Subcutaneous adipose tissue (tissue), 4 donors: ENCODE measurements at places on chromosomes 13 and 19. TPM values are rescaled to one million over a fixed set of nuclear protein-coding genes. Genes with fewer than 3 reads are reported as not detected.

Gene PSENEN
- 28.4 TPM for total RNA-seq

Gene SERP2
- not detected for total RNA-seq

Gene SPRED3
- not detected for total RNA-seq

Gene C1QTNF9
- 0.34 TPM for total RNA-seq

Gene IGFL3
- total RNA-seq, result not detected

Gene ZNF878
- total RNA-seq, result not detected

Gene DCT
- total RNA-seq, result 0.16 TPM

Gene PRTN3
- not detected for total RNA-seq

Gene CC2D1A
- total RNA-seq, result 15.2 TPM

Gene LILRB2
- 2.8 TPM for total RNA-seq

Gene PSG7
- total RNA-seq, result not detected

Gene FFAR1
- not detected for total RNA-seq

Gene LILRB3
- 45.6 TPM for total RNA-seq
